ENCODE measurements at places on chromosomes 1 and 21.

DNA sequence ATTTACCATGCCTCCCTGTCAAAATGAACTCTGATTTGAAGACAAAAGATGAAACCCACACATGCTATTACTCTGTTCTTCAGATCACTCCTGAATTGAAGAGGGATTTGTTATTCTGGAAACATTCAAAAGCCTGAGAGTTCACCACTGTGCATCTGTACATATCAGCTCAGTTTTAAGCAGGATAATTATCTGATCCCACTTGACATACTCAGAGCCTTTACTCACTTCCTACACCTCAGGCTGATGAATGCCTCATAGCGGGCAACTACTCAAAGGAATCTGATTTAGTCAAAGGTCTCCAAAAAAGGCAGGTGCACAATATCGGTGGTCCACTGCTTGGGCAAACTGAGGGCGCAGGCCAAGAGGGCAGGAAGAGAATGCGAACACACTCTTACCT is 47.5 kb upstream of the LPAR3 start:
- DNase-seq, result no peak

- DNase-seq, result no peak
Observed at GRCh38 chr1:215507119-215507518, 60.0 kb upstream of the KCTD3 start.

DNA sequence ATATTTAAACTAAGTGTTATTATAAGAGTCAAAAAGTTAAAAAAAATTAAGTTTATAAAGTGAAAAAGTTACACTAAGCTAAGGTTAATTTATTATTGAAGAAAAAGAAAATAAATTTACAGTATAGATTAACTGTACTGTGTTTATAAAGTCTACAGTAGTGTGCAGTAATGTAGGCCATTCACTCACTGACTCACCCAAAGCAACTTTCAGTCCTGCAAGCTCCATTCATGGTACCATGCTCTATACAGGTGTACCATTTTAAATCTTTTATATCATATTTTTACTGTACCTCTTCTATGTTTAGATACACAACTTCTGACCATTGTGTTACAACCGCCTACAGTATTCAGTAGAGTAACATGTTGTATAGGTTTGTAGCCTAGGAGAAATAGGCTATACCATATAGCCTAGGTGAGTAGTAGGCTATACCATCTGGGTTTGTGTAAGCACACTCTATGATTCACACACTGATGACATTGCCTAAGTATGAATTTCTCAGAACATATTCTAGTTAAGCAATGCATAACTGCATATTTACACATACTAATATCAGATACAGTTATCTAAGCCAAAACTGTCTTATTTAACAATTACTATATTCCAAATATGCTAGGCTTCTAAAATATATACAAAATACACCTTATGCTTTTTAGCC is 80.6 kb upstream of the GFI1 start:
- no peak for DNase-seq

GRCh38 chr1:161013131-161013487 is 7.8 kb downstream of the F11R start:
- DNase-seq, result no peak

DNA sequence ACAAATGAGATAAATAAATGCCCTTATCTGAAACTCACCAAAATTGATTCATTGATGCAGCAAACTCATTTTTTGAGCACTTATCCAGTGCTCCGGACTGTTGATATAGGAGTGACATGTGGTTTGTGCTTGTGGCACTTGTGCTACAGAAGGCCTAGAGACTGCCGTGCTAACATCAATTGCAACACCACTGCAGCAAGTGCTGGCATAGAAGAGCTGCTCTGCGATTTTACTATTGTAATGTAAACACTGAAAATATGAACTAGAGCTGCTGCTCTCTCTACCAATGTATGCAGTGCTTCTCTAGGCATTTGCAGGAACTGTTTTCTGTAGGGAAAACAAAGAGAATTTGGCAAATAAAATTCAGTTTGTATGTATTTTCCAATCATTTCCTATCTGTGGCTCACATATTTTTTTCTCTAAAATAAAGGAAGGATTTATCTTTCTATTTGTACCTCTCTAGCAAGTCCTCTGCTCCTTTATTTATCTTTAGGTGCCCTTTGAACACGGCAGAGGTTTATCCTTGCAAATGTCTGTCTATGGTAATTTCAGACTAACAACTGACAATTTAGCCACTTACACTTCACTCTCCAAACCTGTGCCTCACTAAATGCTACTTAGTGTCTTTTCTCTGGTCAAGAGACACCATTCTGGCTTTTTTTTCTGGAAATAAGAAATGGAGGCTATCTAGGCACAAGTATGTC is 409.5 kb upstream of the ADGRL2 start:
- DNase-seq, result peak; percentile 64

All from SHP77 (cell line).